ENCODE measurements at places on chromosomes 16 and 17. TPM values are rescaled to one million over a fixed set of nuclear protein-coding genes. Genes with fewer than 3 reads are reported as not detected.

STRADA gene
- 72.4 TPM for polyA plus RNA-seq

ACSM2B gene
- 1.2 TPM for polyA plus RNA-seq

KIF18B gene
- polyA plus RNA-seq, result 11.0 TPM

HNF1B gene
- 31.0 TPM for polyA plus RNA-seq

STAC2 gene
- 0.14 TPM for polyA plus RNA-seq

KRTAP4-9 gene
- polyA plus RNA-seq, result not detected

ZNF469 gene
- 2.5 TPM for polyA plus RNA-seq

KRTAP1-1 gene
- polyA plus RNA-seq, result not detected

SOCS7 gene
- polyA plus RNA-seq, result 22.6 TPM

SNTB2 gene
- 23.0 TPM for polyA plus RNA-seq

RAMP2 gene
- polyA plus RNA-seq, result 184 TPM

EVI2B gene
- 2.2 TPM for polyA plus RNA-seq

C16orf74 gene
- polyA plus RNA-seq, result 14.9 TPM

ZNF768 gene
- polyA plus RNA-seq, result 31.6 TPM

CDR2L gene
- 10.3 TPM for polyA plus RNA-seq

CHST4 gene
- polyA plus RNA-seq, result not detected

PRAC1 gene
- polyA plus RNA-seq, result not detected

CHD9NB gene
- polyA plus RNA-seq, result 7.2 TPM

MPP2 gene
- 4.4 TPM for polyA plus RNA-seq

TEKT3 gene
- polyA plus RNA-seq, result 2.2 TPM

OR4D1 gene
- polyA plus RNA-seq, result not detected

CACNG5 gene
- polyA plus RNA-seq, result not detected

PRSS33 gene
- polyA plus RNA-seq, result 0.45 TPM
